Astrocyte of the hippocampus (primary cell): ENCODE measurements at places on chromosomes 12 and 14.

DNA sequence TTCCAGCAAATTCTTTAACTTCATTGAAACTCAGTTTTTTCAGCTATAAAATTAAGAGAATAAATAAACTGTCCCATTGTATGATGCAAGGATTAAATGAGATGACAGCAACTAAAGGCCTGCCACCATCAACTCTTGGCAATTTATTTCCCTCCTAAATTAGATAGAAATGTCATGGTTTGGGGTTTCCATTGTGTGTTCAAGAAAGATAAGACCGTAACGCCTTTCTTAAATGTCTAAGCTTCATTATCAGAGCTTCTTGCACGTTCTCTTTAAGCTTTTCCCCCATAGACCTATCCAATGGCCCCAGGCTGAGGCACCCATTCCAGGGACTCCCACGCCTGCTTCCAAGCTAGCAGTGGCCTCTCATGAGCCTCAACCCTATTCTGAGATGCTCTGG, 281.9 kb downstream of the CACNA1C start:
- DNase-seq: no peak

DNA sequence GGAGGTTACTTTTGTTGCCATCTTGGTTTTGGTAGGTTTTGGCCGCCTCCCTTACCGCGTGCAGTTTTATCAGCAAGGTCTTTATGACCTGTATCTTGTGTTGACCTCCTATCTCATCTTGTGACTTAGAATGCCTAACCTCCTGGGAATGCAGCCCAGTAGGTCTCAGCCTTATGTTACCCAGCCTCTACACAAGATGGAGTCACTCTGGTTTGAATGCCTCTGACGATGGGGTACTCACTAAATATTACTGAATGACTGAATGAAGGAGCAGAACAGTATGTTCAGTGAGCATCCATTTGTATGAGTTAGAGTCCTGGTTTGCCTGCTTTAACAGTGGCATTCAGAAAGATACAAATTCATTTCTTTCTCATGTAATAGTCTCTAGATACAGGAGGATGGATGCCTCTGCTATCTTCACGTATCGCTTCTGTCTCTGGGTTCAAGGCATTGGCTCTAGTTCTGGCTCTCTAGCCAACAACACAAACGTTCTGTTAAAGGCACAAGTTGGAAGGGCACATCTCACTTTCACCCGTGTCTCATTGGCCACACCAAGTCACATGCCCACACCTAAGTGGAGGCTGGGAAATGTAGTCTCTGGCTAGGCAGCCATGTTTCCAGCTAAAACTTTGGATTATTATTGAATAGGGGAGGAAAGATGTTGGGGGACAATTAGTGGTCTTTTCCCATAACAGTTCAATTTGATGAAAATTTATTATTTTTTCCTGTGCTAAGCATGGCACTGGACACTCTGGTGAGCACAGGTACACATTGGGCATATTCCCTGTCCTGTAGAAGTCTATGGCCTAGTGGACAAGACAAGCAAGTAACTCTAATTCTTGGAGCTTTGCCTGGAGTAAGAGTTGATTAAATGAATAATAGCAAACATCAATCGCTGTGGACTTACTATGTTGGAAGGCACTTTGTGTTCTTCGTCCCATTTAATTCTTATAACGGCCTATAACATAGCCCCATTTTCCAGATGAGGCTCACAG, 75.2 kb upstream of the RPH3A start:
- peak; percentile 10 for DNase-seq

DNA sequence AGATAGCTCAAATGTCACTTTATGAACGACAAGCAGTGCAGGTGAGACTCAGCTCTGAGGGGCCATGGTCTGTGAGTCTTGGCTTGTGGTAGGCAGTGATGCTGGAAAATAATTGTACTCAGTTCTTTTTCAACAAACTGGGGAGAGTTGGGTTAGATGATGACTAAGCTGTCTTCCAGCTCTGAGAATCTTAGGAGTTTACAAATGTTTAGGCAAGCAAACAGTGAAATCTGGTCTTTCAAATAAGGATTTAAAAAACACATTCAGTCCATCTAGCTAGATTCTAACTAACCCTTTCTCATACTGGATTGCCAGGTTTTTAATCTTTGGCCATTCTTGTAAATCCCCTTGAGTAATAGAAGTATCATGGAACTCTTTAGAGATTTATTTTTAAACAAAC, 3.4 kb downstream of the PHC1 start:
- DNase-seq: no peak

- no peak for DNase-seq
Observed at GRCh38 chr12:18907728-18908127, 169.8 kb downstream of the CAPZA3 start.

DNA sequence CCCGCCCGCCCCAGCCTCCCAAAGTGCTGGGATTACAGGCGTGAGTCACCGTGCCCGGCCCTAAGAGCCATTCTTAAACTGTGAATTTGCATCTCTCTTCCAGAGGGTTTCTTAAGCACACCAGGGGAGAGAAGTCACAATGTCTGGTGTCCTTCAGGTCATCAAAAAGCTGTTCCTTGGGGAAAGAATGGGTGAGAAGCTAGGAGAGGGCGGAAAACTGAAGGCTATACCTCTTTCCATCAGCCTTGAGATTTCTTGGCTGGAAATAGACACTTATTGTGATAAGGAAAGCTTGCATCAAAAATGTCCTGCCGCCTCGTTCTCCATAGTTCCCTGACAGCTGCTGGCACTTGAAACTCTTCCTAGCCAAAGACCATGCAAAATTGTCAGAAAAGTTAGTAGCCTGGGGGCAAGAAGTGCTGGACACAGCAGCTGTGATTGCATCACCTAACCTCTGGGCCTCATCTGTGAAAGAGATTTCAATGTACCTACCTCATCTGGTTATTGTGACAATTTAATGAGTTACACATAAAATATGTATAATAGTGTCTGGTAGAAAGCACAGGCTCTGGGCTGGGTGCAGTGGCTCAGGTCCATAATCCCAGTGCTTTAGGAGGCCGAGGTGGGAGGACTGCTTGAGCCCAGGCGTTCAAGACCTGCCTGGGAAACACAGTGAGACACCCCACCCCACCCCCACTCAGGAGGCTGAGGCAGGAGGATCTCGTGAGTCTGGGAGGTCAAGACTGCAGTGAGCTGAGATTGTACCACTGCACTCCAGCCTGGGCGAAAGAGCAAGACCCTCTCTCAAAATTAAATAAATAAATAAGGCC, 9.7 kb upstream of the UBC start:
- peak; percentile 53 for DNase-seq

- DNase-seq: peak; percentile 2
Observed at GRCh38 chr12:21962236-21962635, 21.0 kb upstream of the ABCC9 start.

DNA sequence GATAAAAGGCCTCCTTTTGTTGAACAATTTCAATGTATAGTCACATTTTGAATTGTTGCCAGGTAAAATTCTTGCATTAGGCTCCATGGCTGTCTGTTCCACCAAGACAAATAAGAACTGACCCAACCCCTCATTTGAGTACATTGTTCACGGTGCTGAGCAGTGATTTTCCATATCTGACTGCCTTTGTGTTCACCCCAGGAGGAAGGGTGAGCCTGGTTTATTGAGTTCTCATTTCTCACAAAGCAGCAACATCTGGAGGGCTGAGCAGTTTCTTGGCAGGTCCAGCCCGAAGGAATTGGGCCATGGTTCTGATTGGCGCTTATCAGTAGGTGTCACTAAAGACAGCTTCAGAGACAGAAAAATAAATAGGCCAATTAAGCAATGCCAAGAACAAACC, 149.1 kb downstream of the BMP4 start:
- DNase-seq: no peak

DNA sequence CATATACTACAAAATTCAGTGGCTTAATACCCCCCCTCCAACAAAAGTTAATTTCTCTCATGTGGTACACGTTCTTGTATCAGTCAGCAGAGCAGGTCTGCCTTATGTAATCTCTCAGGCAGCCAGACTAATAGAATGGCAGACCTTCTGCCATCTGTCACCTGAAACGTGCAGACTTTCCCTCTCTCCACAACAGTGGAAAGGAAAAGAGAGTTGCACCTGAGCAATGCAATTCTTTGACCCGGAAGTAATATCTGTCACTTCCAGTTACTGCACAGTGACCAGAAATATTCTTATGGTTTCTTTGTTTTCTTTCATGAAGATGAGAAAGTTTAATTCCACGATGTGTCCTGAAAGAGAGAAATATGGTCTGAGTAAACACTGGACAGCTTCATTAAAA, 14.4 kb downstream of the KERA start:
- DNase-seq: no peak

DNA sequence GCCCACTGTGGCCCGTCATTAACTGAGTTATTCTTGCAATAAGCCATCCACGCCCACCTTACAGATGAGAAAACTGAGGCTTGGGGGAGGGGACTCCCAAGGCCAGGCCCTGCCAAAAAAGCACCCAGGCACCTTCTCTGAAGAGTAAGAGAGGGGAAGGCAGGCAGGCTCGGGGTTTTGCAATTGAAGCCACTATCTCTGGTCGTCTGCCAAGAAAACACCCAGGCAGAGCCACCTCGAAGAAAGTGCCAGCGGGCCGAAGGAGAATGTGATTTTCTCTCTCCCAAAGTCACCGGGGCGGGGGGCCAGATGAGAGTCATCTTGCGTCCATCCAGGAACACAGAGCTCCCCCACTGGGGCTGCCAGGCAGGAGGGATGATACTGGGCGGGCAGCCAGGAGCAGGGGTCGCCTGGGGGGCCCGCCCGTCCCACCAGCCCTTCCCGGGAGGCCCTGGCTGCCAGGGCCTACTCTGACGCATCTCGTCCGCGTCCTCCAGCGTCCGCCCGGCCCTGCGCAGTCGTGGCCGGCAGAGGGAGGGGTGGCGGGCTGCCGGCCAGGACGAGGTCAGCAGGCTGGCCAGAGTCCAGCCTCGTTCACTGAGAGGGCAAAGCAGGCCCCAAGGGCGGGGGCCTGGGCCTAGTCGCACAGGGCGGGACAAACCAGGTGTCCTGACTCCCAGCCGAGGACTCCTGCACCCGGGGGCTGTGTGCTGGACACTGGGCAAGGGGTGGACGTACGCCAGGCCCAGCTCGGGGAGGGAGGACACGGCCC, 74.3 kb downstream of the RFLNA start:
- peak; percentile 97 for DNase-seq

- DNase-seq: peak; percentile 62
Observed at GRCh38 chr12:1373901-1374735, 220.3 kb downstream of the FBXL14 start.

GRCh38 chr12:2384029-2384386, 331.2 kb downstream of the CACNA1C start:
- DNase-seq: no peak

DNA sequence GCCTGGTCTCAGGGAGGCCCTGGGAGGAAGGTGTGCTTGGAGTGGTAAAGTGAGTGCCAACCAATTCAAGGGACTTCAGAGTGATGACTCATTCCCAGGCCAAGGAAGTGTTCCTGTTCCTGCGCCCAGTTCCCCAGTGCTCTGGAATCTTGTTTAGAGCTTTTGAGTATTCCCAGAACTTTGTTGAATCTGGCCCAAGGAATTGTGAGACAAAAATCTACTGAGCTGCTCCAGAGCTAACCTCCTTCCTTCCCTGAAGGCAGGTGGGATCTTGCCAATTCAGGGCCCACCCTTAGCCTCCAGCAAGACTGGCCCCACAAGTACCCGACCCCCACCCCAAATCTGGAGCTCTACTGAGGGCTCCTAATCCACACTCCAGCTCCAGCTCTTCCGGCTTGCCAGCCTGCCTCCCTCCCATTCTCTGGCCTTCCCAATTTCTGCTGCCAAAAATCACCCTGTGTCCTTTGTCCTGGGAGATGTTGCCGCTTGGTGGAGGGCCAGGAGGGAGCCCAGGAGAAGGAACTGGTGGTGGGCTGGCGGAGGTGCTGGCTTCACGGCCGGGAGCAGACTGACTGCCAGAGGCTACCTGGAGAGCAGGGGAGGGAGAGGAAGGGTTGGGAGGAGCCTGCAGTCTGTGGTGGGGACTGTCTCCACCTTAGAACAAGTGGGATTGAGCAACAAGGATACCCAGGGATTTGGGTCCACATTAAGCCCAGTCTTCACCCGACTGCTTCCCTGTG, 2.0 kb upstream of the ATN1 start:
- DNase-seq: peak; percentile 93

DNA sequence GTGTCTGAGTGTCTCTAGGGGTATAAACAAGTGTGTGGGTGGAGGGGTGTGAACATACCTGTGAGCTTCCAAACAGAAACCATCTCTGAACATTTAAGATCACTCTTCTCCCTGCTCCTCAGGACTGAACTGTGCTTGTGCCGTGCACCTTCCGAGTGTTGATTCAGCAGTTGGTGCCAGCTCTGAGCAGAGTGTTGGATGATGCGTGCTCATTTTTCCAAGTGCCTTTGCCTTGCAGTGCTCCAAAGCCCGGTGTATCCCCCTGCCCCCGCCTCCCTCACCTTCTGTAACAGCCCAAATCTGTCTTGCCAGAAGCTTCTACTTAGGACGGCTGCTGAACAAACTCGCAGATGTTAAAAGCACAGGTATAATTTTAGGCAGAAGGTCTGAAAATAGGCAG, 4.4 kb downstream of the WSCD2 start:
- DNase-seq: no peak

DNA sequence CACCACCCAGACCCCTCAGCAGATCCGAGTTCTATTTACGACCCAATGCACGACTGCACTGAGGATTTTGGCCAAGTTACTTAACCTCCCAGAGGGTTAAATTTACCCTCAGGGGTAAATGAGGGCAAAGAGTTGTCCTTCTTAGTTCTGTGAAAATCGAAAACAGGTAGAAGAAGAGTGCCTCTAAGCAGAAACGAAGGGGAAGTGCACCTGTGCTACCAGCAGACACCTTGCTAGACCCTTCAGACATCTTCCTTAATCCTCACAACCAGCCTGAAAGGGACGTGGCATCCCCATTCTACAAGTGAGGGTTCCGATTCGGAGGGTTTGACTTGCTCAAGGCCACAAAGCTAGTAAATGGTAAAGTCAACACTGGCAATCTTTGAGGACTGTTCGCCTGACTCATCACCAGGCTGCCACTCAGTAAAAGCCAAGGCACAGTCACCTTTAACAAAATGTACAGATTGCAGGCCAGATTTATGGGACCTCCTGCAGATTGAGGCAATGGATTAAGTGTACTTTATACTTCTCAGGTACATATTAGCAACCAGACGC, 1.6 kb downstream of the GSG1 start:
- DNase-seq: peak; percentile 51

GRCh38 chr14:99503848-99504453, 22.7 kb downstream of the CCNK start:
- no peak for DNase-seq

- peak; percentile 40 for DNase-seq
Observed at GRCh38 chr12:3107954-3108353, 30.8 kb downstream of the TSPAN9 start.

- DNase-seq: no peak
Observed at GRCh38 chr12:74602881-74603672, 65.4 kb downstream of the ATXN7L3B start.

- peak; percentile 47 for DNase-seq
Observed at GRCh38 chr12:120944645-120945217, 33.6 kb upstream of the HNF1A start.

GRCh38 chr12:111066744-111067437, 146.5 kb upstream of the MYL2 start:
- no peak for DNase-seq

GRCh38 chr14:100106250-100107112, 41.3 kb downstream of the EVL start:
- DNase-seq: no peak

DNA sequence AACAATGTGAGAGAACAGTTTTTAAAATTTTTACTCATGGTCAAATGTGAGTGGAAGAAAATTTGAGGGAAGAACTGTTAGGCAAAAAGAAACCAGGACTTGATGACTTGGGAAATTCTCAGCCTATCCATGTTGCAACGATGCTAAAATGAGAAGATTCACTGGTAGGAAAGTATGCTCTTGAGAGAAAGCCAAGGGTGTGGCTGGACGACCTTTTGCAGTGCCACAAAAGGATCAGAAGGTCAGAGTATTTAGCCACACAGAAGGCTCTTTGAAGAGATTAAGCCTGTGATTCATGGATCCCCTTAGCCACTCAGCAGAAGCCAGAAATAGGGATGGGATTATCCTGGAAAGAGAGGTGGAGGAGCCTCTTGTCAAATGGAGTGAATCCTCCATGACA, 336.8 kb downstream of the LRIG3 start:
- DNase-seq: no peak
